ENCODE measurements at places on chromosomes 7 and 10.

- H3K4me1 ChIP-seq, result no peaks in the 10 kb centered on the region
- no peak overlapping the region for H3K27ac ChIP-seq
- DNase-seq, result no peak
- H3K36me3 ChIP-seq, result no peaks in the 10 kb centered on the region
Measured at GRCh38 chr7:29884399-29885272, 78.3 kb downstream of the WIPF3 start.

GRCh38 chr10:84237199-84238051 is 3.9 kb downstream of the LRIT1 start:
- peaks cover 11% of the 10 kb centered on the region for H3K27me3 ChIP-seq
- DNase-seq, result no peak
- no peaks in the 10 kb centered on the region for H3K4me1 ChIP-seq
- no peaks in the 10 kb centered on the region for H3K36me3 ChIP-seq
- no peak overlapping the region for H3K4me3 ChIP-seq

GRCh38 chr7:1943933-1944618 is 274.0 kb downstream of the ELFN1 start:
- no peaks in the 10 kb centered on the region for H3K27me3 ChIP-seq
- peaks cover 4% of the 10 kb centered on the region for H3K4me1 ChIP-seq
- no peak for DNase-seq
- peaks cover 3% of the 10 kb centered on the region for H3K36me3 ChIP-seq
- H3K27ac ChIP-seq, result no peak overlapping the region
- H3K4me3 ChIP-seq, result no peak overlapping the region

DNA sequence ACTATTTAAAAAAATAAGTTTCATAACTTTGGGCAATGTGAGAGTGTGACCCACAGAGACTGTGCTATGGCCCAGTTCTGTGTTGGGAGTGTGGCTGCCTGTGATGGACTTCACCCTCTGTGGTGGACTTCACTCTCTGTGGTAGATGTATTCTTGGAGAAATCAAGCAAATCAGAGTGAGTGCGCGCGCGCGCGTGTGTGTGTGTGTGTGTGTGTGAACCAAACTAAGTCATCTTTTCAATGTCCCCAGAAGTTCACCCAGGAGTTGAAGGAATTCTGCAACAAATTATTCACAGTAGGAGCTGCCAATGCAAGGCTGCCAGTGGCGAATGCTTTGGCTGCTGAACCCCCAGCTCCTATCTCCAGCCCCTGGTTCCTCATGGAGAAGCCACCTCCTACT is 184.5 kb downstream of the ADAM12 start:
- H3K27ac ChIP-seq, result no peak overlapping the region
- no peak overlapping the region for H3K4me3 ChIP-seq
- DNase-seq, result no peak
- no peaks in the 10 kb centered on the region for H3K27me3 ChIP-seq

DNA sequence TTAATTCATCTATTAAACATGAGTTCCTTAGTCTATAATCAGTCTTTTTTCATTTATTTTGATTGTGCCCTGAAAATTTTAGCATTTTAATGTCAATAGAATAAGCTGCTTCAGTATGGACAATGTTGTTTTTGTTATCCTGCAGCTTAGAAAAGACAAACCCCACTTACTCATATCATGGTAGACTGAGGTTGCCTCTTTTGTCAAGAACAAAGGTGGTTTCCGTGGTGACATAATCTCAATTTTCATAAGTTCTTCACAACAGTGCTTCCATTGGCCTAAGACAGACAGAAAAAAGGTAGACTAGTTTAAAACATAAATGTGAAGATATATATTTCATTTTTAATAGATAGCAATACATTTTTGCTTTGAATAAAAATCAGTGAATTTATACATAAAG is 69.1 kb downstream of the RTKN2 start:
- no peaks in the 10 kb centered on the region for H3K36me3 ChIP-seq
- H3K4me1 ChIP-seq, result no peaks in the 10 kb centered on the region

DNA sequence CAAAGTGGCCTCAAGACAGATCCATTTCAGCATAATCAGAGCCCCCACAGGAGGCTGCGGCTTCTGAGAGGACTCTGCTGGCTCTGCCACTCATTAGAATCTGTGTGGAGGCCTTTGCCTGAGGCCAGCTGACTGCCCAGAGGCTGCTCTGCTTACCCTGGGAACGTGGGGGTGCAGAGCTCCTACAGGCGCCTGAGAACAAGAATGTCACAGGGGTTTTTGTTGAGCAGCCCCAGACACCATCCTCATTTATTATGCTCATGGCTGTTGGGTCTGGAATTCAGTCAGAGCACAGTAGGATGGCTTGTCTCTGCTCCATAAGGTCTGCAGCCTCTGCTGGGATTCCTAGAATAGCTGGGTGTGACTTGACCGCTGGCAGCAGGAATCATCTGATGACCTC is 101.8 kb upstream of the GDF10 start:
- DNase-seq, result no peak
- peaks cover 11% of the 10 kb centered on the region for H3K27me3 ChIP-seq
- H3K4me1 ChIP-seq, result no peaks in the 10 kb centered on the region
- no peak overlapping the region for H3K27ac ChIP-seq
- no peak overlapping the region for H3K4me3 ChIP-seq
- no peaks in the 10 kb centered on the region for H3K36me3 ChIP-seq

- no peak overlapping the region for H3K4me3 ChIP-seq
- no peaks in the 10 kb centered on the region for H3K36me3 ChIP-seq
- DNase-seq, result no peak
- no peaks in the 10 kb centered on the region for H3K4me1 ChIP-seq
- H3K27me3 ChIP-seq, result no peaks in the 10 kb centered on the region
Measured at GRCh38 chr7:18550574-18550973, 55.0 kb downstream of the HDAC9 start.

DNA sequence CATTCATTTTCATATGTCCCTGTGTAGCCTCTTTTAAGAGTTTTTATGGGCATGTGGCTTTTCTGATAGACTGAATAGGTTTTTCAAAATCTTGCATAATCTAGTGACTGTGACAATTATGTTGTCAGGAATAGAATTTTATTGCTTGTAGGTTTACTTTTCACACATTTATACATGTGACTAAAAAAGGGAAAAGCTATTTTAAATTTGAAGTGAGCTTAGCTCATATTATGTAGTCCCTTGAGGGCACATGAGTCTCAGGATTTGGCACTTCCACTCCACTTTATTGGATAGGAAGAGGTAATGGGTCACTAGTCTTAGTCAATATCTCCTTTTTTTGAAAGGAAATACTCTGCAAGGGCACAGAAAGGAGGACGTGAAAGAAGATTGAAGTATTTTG is 247.3 kb downstream of the SUGCT start:
- no peaks in the 10 kb centered on the region for H3K4me1 ChIP-seq
- no peak overlapping the region for H3K27ac ChIP-seq
- DNase-seq, result no peak
- no peaks in the 10 kb centered on the region for H3K36me3 ChIP-seq

GRCh38 chr7:102232611-102233286 is 53.9 kb upstream of the SH2B2 start:
- no peak overlapping the region for H3K27ac ChIP-seq
- no peaks in the 10 kb centered on the region for H3K27me3 ChIP-seq
- no peak overlapping the region for H3K4me3 ChIP-seq
- no peak for DNase-seq

DNA sequence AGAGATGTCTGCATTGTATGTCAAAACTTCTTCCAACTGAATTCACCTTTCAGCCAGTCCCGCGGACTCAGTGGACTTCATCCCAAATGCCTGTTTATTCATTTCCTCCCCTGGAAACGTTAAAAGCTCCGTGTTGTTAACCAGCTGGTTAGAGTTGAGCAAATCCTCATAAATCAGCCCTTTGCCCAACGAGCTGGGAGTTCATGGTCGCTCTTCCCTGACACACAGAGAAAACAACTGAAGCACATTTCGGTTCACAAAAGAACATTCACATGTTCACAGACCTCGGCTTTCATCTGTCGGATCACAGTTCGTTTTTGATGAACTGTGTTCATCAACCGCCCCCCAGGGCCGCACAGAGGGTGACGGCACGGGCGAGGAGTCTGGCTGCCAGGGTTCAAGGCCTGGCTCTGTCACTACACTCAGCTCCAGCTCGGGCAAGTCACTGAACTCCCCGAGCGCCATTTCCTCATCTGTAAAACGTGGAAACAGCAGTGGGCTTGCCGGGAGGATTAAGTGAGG is 62.6 kb downstream of the GLI3 start:
- H3K36me3 ChIP-seq, result peaks cover 5% of the 10 kb centered on the region
- H3K4me1 ChIP-seq, result peaks cover 8% of the 10 kb centered on the region
- peak; percentile 23 for DNase-seq
- H3K4me3 ChIP-seq, result no peak overlapping the region
- no peak overlapping the region for H3K27ac ChIP-seq

GRCh38 chr7:48363174-48363573 is 191.9 kb downstream of the ABCA13 start:
- no peaks in the 10 kb centered on the region for H3K36me3 ChIP-seq
- DNase-seq, result no peak
- H3K27me3 ChIP-seq, result no peaks in the 10 kb centered on the region
- no peak overlapping the region for H3K4me3 ChIP-seq

Data from IMR-90 (cell line).